ENCODE measurements at places on chromosomes 12 and 14.

GRCh38 chr14:89283327-89284060, 133.5 kb downstream of the FOXN3 start:
- DNase-seq: no peak

- DNase-seq: no peak
Observed at GRCh38 chr12:89547101-89547500, 21.3 kb upstream of the POC1B start.

- DNase-seq: peak; percentile 13
Observed at GRCh38 chr14:78530078-78530477, 359.9 kb downstream of the NRXN3 start.

DNA sequence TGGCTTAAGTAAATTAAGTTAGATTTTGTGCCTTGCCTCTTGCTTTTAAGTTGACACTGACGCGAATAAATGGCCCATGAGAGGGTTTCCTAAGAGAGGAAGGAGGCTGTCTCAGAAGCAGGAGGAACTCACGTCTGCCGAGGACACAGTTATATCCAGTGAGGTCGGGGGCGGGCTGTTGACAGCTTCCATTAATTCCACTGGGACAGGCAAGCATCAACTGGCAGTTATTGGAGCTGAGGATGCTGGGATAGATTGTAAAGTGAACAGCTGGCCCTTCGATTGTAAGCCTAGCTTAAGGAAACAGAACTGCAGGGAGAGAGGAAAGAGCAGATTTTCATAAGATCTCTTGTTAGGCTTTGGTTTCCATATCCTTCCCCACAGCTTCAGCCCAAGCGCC, 399.2 kb downstream of the IPO8 start:
- DNase-seq: no peak

DNA sequence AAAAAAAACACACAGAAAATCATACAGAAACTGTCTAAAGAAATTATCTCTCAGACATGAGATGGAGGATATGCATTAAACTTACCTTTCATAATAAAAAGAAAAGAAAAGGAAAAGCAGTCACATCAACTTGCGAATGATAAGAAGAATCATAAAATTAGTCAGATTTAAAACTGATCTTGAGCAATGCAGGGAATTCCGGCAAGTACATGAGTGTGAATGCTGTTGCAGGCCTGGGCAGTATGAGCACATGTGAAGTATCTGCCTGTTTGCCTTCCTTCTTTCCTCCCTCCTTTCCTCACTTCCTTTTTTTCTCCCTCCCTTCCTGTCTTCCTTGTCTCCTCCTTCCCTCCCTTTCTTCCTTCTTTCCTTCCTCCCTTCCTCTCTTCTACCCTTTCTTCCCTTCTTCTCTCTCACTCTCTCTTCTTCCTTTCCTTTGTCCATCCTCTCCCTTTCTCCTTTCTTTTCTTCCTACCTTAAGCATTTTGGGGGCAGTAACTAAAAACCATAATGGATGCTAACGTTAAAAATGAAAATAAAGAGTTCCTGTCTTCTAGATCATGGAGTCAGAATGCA, 38.5 kb upstream of the SLC6A15 start:
- peak; percentile 4 for DNase-seq

GRCh38 chr12:56229082-56229481, 769 bp upstream of the SLC39A5 start:
- DNase-seq: no peak

Measured in ELR (cell line).